CD4-positive, alpha-beta T cell treated with Interleukin-6 for 4 hours (primary cell): ENCODE measurements at places on chromosomes 3 and 15.

- no peak for DNase-seq
Observed at GRCh38 chr15:29680465-29681165, 141.7 kb downstream of the TJP1 start.

- no peak for DNase-seq
Observed at GRCh38 chr3:150063237-150063636, 92.5 kb upstream of the PFN2 start.

DNA sequence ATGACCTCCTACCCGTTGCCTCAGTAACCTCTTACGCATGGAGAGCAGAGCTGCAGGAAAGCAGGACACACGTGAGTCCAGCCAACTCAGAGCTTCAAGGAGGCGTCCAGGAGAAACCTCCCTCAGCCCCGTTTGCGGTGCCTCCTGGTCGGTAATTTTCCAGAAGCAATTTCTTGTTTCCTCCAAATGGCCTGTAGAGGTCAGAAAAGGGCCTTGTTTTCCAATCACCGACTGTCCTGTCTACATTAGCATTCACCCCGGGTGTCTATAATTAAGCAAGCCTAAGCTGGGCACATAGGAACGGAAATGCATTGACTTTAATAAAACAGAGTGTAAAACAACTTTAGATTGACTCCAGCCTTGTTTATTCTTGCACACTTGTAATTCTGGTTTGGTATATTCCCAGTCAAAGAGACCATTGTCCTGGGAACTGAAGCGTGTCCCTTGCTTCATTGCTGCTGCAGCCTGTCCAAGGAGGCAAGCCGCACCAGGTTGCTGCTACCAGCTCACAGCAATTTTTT is 836.2 kb downstream of the AGBL1 start:
- no peak for DNase-seq

GRCh38 chr3:62723166-62723913 is 151.9 kb downstream of the CADPS start:
- DNase-seq = no peak

DNA sequence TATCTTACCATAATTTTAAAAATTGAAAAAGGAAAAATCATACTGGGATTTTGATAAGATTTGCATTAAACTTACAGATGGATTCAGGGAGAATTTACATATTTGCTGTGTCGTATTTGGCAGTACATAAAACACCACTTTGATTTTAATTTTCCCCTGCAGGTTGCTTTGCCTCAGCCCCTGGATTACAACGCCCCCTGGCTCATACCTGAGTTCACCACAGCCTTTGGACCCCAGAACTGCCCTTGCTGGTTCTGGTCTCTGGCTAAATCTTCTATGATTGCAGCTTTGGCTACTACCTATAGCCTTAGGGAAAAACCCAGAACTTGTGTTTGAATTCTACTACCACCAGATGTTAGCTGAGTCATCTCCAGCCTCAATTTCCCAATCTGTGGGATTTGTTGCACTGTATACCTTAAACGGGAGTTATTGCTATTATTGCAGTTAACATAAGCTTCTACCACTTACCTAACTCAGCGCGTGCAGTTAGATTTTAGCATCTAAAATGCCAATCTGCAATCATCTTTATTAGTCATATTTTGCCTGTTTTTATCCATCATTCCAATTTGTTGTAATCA is 315.7 kb upstream of the GADL1 start:
- DNase-seq = no peak

- DNase-seq = no peak
Observed at GRCh38 chr3:182626484-182627467, 166.5 kb upstream of the ATP11B start.

- no peak for DNase-seq
Observed at GRCh38 chr3:64063207-64063982, 40.1 kb upstream of the PSMD6 start.

DNA sequence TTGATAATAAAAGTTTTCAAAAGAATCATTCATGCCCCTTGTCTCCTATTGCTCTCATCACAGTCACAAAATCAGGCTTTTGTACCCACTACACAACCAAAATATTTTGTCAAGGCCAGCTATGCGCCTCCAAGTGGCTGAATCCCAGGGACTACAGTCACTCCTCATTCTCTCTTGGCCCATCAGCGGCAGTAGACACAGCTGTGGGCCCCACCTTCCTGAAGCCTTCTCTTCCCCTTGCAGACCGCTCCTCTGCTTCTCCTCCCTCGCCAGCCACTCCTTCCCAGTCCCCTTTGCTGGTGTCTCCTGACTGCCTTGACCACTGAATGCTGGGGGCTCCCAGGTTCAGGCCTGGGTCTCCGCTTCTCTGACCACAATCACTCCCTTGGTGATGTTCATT is 52.1 kb downstream of the LSM3 start:
- DNase-seq = no peak

DNA sequence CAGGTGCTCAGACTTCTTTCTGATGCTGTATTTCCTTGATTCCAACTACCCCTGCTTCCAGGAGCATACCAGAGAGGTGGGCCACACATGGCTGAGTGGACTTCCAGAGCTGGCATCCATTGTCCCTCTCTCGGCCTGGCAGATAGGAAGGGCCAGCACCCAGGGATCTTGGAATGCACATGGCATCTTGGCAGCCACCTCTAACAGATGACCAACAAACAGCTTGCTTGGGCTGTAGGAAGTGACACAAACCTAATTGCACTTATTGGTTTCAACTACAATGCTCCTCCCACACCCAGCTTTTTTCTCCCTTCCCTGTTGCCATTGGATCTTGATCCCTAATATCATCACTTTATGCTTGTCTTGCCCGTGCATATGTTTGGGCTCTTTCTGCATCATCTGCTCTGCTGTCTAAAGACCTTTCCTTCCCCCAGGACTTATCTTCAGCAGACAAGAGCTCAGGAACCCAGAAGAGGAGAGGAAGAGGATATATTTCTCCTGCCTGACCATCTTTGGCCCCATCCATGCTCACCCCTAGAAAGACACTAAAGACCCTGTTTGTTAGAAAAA is 294.6 kb downstream of the NTRK3 start:
- no peak for DNase-seq

DNA sequence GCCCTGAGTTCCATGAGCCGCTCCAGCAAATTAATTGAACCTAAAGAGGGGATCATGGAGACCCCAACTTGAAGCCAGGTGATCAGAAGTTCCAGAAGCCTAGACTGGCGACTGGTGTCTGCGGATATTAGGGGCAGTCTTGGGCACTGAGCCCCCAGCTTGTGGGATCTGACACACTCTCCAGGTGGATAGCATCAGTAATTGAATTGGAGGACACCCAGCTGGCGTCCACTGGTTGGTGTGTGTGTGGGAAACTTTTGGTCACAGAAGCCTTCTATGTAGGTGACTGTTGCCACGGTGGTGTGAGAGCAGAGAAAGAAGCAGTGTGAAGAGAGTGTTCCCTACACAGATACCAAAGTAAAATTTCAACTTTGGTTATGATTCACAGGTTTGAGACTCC is 106.0 kb upstream of the ADPGK start:
- DNase-seq = no peak

DNA sequence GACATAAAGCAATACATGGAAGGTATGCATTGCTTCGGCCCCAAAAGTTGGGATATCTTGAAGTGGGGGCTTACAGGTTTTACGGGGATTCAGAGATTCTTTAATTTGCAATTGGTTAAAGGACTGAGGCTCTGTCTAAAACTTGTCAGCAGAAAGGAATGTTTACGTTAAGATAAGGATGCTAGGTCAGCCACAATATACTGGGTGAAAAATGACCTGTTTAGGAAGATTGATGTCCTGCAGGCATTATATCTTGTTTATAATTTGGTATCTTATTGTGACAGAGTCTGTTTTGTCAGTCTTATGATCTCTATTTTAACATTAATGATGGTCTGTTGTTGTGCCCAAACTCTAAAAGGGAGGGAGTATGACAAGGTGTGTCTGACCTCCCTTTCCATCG is 15.3 kb upstream of the CCNDBP1 start:
- no peak for DNase-seq

- peak; percentile 13 for DNase-seq
Observed at GRCh38 chr15:75104804-75105557, 81.6 kb downstream of the PPCDC start.

DNA sequence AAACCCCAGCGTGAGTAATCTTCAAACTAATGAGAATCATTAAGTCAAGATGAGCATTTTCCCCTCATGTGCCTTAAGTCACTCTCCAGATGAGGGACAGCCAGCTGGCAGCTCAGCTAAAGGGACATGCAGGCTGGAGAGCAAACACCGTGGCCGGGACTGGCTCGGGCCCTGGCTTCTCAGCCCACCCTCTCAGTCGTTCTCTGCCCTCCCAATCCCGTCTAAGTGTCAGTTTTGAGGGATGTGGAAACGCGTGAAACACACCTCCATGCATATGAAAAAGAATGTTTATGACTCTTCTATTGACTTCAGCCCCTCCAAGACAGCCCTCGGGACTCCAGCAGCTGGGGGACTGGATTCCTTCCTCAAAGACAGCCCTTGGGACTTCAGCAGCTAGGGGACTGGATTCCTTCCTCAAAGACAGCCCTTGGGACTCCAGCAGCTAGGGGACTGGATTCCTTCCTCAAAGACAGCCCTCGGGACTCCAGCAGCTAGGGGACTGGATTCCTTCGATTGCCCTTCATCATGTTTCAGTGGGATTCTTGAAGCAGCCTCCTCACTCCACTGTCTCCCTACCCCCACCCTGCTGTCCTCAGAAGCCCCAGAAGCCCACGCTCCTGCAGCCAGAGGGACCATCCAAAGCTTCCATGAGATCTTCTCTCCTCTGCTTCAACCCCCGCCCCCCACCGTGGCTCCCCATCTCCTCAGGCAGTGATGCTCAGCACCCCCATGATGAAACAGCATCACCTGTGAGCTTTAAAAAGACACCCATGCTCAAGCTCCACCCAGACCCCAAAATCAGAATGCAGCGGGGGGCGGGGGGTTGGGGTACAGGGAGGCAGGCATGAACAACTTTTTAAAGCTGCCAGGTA is 228.9 kb downstream of the XXYLT1 start:
- no peak for DNase-seq

GRCh38 chr3:172179680-172180399 is 140.5 kb downstream of the FNDC3B start:
- no peak for DNase-seq

GRCh38 chr15:68980786-68981185 is 33.7 kb upstream of the NOX5 start:
- DNase-seq = no peak

GRCh38 chr3:40181182-40181581 is 128.3 kb upstream of the EIF1B start:
- DNase-seq = no peak

GRCh38 chr15:99729920-99730319 is 3.3 kb downstream of the LYSMD4 start:
- peak; percentile 55 for DNase-seq

- no peak for DNase-seq
Observed at GRCh38 chr3:94596887-94597566, 534.2 kb downstream of the NSUN3 start.

- DNase-seq = no peak
Observed at GRCh38 chr3:73490453-73491286, 134.1 kb downstream of the PDZRN3 start.

GRCh38 chr15:98682992-98683701 is 34.8 kb downstream of the IGF1R start:
- DNase-seq = no peak

- DNase-seq = peak; percentile 25
Observed at GRCh38 chr3:69095636-69096035, 10.9 kb downstream of the ARL6IP5 start.

DNA sequence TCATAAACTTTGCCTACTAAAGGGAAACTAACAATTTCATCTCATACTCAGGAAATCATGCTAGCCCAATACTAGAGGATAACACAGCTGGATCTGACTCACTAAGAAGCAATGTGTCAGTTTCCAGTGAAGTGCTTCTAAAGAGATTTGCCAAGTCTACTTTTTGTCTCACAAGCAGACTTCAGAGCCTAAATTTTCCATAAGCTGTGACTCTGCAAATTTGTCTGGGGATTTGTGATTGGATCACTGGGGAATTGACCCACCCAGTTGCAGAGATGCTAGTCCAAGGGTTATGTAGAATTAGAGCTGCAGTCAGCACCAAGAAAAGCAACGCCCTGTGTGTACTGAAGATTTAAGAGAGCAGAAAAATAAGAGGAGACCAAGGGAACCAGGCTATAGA is 647.1 kb downstream of the NTRK3 start:
- no peak for DNase-seq

DNA sequence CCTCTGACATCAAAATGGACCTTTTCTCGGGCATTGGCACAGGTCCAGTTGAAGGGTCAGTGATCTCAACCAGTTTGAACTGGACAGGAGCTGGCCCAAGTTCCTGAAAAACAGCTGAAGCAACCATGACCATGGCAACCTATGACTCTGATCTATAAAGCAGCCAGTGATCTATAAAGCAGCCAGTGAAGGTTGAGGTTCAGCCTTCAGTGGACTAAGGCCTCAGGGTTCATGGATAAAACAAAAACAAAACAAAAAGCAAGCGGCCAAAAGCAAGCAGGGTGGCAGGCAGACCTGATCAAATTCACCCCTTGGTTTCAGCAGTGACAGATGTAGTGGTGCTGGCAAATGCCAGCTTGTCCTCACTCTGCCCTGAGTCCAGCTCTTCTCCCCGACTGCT is 10.0 kb upstream of the CHRNB4 start:
- DNase-seq = no peak

DNA sequence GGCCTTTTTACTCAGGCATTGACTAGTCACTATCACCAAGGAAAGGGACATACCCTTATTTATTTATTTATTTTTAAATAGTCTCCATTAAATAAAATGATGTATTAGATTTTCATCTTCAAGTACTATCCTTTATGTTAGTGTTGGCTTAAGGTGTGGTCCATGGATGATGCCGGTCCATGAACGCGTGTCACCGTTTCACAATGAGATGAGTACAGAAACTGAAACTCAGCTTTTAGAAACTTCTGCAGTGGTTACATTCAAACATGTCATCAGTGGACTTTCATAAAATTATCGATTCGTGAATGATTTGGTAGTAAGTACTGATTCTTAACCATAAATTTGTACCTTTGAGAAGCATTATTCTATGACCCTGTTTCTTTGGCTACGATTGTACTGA is 166.6 kb downstream of the SATB1 start:
- no peak for DNase-seq

DNA sequence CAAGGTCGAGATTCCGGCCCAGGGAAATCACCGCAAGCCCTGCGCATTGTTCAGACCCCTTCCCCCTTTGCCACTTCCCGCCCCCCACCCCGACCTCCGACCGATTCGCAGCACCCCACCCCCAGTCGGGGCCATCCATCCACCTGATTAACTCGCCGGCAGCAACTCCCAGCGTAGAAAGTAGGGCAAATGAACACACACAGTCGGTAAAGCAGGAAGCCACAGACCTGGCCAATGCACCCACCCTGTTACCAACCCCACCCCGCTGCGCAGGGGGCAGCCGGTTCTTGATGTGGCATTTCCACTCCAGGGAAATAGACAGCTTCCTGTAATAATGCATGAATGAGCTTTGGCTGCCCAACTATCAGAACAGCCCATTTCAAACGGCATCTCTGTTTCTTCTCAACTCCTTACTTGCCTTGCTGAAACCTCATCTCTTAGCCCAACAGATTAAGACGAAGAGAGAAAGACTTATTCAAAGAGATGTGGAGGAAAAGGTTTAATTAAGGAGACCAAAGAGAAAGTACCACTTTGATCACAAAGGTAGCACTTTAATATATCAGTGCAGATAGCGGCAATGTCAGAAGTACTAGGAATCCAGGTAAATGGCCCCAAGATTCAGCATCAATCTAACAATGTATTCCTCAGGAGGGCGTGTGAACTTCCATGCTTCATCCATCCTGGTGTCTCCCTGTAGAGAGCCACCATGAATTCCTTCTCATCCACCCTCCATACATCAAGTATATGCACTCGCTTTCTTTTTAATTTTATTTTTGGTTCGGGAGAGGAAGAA is 1.9 kb downstream of the TNIK start:
- peak; percentile 70 for DNase-seq

- DNase-seq = no peak
Observed at GRCh38 chr3:67388738-67389137, 265.7 kb downstream of the SUCLG2 start.

GRCh38 chr3:4416427-4416945 is 50.6 kb downstream of the SUMF1 start:
- DNase-seq = no peak
